Activated naive CD4-positive, alpha-beta T cell treated with Interleukin-2 at 50 U/mL for 16 hours (primary cell): ENCODE measurements at places on chromosomes 13 and 19.

DNA sequence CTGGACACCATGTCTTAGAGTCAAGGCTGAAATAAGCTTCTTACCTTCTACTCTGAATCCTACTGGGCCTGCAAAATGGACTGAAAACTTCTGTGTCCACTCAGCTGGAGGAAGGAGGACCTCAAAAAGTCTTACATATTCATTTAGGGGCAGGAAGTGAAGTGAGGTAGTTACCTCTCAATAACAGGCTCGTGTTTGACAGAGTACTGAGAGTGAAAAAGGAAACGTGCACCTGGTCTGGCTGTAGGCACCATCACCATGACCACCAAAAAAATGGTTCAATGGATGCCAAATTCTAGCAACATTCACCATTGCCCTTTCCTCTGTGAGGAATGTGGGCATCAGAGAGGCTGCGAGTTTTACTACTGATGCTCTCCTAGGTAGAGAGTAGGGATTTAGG lies 176.2 kb downstream of the RFC3 start:
- DNase-seq: no peak

DNA sequence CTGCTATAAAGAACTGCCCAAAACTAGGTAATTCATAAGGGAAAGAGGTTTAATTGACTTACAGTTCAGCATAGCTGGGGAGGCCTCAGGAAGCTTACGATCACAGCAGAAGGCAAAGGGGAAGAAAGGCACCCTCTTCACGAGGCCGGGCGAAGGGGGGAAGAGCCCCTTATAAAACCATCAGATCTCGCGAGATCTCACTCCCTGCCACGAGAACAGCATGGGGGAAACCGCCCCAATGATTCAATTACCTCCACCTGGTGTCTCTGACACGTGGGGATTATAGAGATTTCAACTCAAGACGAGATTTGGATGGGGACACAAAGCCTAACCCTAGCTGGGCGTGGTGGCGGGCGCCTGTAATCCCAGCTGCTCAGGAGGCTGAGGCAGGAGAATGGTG lies 42.8 kb downstream of the SLC6A16 start:
- no peak for DNase-seq

DNA sequence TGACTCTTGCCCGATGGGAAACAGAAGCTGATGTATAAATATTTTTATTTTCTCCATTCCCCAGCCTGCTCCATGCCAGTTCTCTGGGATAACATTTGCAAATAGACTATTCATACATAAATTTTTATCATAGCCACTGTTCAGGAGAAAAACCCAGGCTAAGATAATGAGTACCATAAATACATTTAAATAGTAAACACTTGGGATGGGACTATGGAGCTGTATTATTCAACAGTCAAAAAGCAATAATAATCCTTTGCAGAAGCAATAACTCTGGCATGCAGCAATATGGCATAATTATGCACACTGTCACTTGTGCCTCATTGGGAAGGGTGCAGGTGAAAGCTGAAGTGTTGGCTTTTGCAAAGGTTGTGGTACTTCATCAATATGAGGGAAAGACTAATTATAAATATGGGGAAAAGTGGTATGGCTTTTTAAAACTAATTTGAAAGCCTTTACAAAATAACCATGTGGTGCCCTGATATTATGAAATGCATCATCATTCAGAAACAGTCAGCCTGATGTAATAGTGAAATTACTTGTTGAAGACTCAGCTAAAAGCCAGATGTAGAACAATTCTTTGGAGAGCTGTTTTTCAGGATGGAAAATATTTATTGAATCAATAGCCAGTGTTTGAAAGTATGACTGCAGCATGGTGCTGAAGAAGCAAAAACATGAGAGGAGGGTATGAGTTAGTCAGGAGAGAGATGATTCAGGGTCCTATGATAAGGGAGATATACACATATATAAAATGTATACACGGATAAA lies 2476.7 kb downstream of the PCDH9 start:
- no peak for DNase-seq

DNA sequence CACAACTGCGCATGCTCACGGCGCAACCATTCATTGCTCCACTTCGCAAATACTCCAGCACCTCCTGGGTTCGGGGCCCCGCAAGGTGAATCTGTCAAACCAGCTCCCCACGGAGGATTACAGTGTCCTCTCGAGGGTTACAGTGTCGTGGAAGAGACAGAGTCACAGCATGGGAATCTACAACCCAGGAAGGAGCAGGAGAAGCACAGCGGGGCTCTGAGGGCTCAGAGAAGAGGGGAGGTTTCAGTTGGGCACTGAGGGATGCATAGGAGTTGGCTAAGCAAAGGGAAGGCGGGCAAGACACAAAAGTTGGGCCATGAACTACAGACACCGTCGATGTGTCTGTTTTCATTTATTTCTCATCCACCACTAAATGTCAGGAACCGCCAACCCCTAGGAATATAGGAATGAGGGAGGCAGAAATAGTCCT lies 1.0 kb upstream of the GTF2F1 start:
- DNase-seq: peak; percentile 71

DNA sequence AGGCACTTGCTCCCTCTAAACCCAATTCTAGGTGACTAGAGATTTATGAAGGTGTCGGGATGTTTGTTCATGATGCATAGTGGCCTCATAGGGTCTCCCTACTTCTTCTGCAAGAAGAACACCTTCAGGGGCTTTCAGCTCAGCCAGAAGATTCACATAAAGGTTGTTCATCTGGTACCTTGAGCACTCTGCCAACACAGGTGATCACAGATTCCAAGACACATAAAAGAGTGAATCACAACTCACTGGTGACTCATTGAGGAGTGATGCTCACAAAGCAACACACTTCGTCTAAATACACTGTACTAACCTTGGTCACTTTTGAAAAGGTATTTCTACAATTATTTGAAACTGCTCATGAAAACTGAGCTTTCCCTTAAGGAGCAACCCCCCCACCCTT lies 6.8 kb upstream of the ZNF324 start:
- no peak for DNase-seq

- DNase-seq: no peak
Observed at GRCh38 chr13:27016875-27017274, 154.7 kb downstream of the USP12 start.

DNA sequence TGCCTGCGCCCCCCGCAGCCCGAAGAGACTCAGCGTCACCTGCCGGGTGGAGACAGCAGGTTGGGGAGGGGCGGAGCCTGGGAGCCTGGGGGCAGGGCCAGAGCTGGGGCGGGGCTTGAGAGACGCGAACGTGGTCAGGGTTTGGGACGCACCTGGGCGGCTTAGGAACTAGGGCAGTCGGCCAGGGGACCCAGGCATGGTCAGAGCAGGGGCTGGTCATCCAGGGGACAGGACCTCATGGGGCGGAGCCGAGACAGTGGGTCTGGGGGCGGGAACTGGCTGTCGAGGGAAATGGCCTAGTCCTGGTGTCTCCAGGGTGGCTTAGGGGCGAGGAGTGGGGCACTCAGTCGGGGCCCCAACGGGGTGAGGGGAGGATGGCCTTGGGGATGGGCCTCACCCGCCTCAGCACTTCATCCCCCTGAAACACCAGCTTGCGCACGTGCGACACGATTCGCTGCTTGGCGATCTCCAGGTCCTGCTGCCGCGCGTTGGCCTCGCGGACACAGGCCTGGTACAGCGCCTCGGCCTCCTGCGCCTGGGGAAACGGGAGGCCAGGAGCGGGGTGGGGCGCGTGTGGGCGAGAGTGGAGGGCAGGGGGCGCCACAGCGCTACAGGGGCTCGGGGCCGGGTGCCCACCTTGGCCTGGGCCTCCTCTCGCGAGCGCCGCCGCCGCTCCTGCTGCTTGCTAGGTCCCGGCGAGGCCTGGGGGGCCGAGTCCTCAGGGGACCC lies 5.8 kb downstream of the GMIP start:
- DNase-seq: no peak

DNA sequence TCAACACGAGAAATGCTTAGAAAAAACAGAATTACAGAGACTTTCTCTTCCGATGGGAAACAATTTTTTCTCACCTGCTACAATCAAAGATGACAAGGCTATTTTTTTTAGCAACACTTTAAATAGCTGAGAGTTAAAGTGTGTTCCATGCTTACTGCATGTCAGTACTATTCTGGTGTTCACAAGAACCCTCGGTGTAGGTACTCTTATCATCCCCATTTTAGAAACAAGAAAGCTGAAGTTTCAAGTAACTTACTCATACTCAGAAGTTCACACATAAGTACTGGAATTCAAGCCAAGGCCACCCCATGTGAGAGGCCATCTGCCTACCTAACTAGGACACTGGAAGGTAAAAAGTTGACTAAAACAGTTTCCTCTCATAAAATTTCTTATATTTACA lies 9.0 kb upstream of the TNFRSF19 start:
- no peak for DNase-seq
